ENCODE measurements at places on chromosomes 12 and 14. TPM values are rescaled to one million over a fixed set of nuclear protein-coding genes. Genes with fewer than 3 reads are reported as not detected.

VWF gene
- total RNA-seq = not detected

SERPINA9 gene
- not detected for total RNA-seq

FLVCR2 gene
- not detected for total RNA-seq

DNA sequence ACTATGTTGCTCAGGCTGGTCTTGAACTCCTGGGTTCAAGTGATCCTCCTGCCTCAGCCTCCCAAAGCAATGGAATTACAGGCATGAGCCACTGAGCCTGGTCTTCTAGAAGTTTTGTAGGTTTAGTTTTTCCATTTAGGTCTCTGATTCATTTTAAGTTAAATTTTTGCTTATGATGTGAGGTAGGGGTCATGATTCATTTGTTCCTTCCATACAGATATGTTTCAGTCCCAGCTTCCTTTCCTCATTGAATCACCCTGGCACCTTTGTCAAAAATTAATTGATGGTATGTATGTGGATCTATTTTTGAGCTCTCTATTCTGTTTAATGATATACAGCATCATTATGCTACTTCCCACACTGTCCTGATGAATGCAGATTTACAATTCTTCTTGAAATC is 25.6 kb upstream of the CABP1 start:
- no peak for DNase-seq

- DNase-seq = peak; percentile 9
These were observed 1204.8 kb downstream of the GALC start for GRCh38 chr14:86788224-86788623.

DNA sequence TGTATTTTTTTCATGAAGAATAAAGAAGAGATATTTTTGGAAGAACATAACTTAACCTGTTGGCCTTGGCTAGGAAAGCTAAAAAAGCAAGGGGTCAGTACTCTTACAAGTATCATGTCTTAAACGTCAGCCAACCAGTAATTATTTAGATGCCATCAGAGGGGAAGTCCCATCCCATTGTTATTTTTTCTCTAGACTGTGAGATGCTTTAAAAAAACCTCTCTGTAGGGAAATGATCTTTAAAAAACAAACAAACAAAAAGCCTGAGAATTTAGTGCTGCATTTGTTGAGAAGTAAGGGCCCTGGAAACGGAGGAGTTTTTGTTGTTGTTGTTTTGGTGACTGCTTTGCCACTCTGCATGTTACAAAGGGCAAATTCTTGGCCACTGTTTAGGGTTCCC is 474.0 kb downstream of the ZFP36L1 start:
- no peak for DNase-seq

DNA sequence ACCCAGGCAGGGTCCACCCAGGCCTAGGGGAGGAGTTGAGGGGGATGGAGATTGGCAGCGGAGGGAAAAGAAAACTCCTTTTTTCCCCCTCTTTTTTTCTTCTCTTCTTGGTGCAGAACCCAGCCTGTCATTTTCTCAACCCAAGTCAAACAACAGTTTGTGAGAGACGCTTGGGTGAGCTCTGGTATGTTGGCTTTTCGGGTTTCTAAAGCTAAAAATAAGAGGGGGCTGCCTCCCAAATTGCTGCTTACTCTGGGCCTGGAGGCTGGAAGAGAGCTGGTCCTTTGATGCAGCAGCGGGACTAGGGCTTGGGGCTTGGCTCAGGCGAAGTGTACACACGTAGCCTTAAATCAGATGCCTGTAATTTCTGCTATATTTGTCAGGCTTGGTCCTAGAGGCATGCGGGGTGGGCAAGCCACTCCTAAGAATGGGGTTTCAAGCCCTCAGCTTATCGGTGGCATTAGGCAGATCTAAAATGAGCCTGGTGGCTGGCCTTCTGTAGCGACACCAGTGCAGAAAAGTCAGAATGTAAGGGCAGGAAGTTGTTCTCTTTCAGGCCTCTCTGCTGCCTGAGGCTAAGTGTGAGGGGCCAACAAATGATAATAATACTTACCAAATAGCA is 816 bp upstream of the SLC8A3 start:
- DNase-seq = no peak
